Activated naive CD4-positive, alpha-beta T cell treated with anti-CD3 and anti-CD28 coated beads, Interleukin-2, amount 10 ng/mL, durations not matched to agents 7 days and 5 days (primary cell): ENCODE measurements at places on chromosomes 3 and 15.

GRCh38 chr15:93948726-93949125 is 282.6 kb upstream of the MCTP2 start:
- DNase-seq = no peak

DNA sequence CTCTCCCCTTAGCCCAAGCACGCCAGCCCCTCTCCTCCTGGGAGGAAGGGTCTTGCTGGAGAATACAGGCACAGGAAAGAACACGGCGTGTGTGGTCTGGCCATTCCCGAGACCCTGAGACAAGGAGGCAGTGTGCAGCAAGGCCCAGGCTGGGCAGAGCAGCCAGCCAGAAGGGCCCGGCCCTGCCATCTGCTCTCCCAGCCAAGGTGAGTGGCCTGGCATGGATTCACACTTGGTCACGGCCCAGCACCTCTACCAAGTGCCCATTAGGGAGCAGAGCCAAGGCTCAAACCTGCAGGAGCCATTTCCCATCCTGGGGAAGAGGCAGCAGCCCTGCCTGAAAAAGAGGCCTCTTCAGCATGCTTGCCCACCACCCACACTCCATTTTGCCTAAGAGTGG is 28.6 kb downstream of the MEGF11 start:
- no peak for DNase-seq

GRCh38 chr3:196938124-196938523 is 4.2 kb downstream of the NCBP2 start:
- DNase-seq = no peak

DNA sequence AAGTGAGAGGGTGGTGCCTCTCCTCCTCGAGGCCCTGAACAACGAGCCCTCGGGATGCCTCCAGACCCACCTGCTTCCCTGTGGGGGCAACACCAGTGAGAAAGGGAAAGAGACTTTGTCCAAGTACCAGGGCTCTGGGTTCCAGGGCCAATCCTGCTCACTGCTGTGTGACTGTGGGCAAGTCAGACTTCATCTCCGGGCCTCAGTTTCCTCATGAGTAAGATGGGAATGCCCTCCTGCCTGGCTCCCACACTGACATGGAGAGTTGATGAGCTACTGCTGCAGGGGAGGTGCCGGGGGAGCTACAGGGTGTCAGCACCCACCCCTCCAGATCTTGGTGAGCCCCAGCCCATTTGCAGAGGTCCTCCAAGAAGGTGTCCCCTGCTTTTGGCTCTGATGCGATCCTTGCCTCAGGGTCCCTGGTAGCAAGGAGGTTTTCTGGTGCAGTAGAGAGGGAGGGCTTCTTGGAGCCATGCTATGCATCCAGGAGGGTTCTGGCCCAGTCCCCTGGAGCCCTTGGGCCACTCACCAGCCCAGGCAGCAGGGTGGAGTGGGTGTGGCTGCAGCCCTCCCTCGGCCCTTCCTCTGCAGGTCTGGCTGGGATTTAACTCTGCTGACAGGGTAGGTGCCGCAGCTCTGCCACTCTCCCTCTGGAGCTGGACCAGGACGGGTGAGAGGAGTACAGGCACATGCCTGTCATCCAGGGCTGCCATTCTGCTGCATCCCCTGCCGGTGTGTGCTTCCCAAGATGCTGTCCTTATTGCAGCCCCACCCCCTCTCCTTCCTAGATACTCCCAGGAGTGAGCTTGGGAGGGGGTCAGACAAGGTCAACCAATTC is 26.9 kb downstream of the LOXL1 start:
- peak; percentile 16 for DNase-seq

DNA sequence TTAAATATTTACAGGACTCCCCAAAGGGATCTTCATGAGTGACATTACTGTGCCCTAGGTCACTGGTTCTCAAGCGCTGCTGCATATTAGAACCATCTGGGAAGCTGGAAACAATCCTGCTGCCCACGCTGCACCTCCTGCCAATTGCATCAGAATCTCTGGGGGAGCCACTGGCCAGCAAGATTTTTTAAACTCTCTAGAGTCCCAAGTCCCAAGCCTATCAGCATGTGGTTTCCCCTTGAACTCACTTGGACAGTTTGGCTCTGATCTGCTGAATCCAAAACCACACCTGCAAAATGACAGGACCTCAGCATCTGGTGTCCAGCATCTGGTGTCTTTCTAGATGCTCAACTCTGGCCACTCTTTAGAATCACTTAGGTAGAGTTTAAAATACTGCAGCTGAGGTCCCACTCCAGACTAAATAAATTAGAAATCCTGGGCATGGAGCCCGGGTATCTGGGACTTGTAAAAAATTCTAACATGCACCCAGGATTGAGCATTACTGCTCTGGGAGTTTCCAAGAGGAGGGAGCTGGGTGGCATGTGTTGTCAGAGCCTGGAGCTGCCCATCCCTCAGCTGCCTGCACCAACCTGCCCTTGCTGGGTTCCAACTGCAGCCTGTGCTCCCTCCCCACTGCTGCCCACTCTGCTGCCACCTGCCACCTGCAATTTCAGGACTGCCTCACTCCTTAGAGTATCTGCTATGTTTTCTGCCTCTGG is 311.3 kb downstream of the SLC9A9 start:
- DNase-seq = no peak

- no peak for DNase-seq
Measured at GRCh38 chr15:77753939-77754338, 121.2 kb upstream of the LINGO1 start.
